Activated CD4-positive, alpha-beta T cell treated with anti-CD3 and anti-CD28 coated beads, Interleukin-2, Interleukin-4, amounts not matched to agents 100 ng/mL and 50 ng/mL, durations not matched to agents 16 hours and 8 hours (primary cell): ENCODE measurements at places on chromosomes 1 and 21.

- no peak for DNase-seq
These were observed 517 bp downstream of the LRIG2 start for GRCh38 chr1:113073479-113073950.

- peak; percentile 26 for DNase-seq
These were observed 13.5 kb downstream of the LDLRAP1 start for GRCh38 chr1:25556791-25557476.

DNA sequence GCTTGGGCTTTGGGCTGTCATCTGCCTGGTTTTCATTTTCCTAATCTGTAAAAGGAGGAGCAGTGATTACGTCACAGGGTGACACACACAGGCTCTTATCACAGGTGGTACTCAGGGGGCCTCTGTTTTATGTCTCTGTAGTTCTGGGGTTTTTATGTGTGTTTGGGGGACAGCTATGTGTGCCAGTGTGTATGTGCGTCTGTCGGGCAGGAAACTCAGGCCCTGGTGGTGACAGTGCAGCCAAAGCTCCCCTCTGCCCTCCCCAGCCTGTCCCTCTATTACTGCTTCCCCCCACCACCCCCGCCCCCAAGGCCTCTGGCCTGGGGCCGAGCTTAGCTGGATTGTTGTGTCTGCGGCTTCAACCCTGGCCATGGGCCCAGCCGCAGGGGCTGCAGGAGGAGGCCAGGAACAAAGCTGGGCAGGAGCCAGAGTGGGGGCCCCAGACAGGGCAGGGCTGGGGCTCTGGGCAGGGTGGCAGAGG is 13.3 kb downstream of the MFAP2 start:
- DNase-seq, result no peak

DNA sequence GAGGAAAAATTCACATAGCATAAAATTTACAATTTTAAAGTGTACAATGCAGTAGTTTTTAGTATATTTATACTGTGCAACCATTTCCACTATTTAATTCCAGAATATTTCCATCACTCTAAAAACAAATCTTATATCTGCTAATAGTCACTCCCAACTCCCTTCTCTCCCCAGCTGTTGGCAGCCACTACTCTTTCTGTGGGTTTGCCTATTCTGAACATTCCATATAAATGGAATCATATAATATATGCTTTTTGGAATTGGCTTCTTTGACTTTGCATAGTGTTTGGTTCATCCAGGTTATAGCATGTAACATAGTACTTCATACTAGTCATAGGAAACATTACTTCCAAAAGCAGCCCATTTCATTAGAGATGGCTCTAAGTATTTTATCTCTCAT is 25.0 kb upstream of the TMEM39B start:
- DNase-seq, result no peak

DNA sequence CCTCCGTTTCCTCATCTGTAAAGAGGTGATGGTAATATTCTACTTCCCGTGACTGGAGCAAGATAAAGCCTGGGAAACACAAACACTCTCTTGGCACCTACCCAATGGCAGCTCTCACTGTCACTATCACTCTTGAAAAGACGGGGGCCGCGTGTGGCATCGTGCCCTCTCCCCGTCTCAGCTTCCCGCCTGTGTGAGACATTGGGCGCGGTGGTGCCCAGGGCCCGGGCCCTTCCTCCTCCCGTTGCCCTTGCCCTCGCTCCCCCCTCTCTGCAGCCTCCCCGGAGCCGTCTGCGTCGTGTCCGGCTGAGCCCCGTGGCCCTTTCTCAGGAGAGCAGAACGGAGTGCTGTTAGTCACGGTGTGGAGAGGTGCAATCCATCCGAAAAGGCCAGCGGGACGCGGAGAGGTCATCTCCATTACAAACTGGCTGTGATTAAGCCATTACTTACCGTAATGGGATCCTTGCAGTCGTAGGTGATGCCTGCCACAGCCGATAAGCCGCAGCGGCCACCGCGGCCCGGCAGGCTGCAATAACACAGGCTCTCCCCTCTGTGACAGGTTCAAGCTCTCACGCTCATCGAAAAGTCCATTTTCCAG is 156.4 kb upstream of the ZC3H12A start:
- DNase-seq, result no peak

DNA sequence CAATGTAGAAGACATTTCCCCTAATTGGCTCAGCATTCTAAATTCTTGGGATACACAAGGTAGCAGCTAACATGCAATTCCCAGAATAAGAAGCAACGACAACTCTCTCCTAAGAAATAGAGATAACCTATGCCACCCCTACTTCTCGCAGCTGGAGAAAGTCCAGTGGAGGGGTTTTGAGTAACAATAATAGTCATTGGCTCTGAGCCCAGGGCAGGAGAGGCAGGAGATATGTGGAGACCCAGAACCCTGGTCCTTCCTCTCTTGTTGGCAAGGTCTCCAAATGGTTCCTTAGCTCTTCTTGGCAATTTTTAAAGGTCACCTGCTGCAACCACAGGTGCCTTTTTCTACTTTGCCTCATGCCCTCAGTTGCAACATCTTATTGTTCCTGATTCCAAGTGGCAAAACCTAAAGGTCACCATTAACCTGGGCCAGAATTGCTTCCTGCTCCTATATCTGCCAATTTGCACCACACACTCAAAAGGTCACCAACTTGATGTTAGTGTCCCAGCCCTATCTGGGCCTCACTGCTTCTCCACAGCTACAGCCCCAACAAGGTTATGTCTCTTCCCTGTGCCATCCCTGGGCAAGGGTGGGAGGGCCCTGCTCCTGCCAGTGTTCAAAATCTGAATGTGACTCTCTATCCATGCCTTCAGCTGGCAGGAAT is 36.7 kb downstream of the TBX15 start:
- DNase-seq, result no peak

GRCh38 chr21:35252831-35253230 is 203.7 kb upstream of the RUNX1 start:
- DNase-seq, result peak; percentile 76

- DNase-seq, result no peak
These were observed 432.0 kb upstream of the BEND5 start for GRCh38 chr1:49208712-49209111.

- DNase-seq, result no peak
These were observed 76.1 kb upstream of the GADD45A start for GRCh38 chr1:67608661-67609576.
